ENCODE measurements at places on chromosomes 11 and 22.
A peak's percentile ranks its signal among the peaks of the same experiment; 100 is the strongest.

GRCh38 chr11:130089674-130090073, 20.0 kb downstream of the APLP2 start:
- DNase-seq: no peak

DNA sequence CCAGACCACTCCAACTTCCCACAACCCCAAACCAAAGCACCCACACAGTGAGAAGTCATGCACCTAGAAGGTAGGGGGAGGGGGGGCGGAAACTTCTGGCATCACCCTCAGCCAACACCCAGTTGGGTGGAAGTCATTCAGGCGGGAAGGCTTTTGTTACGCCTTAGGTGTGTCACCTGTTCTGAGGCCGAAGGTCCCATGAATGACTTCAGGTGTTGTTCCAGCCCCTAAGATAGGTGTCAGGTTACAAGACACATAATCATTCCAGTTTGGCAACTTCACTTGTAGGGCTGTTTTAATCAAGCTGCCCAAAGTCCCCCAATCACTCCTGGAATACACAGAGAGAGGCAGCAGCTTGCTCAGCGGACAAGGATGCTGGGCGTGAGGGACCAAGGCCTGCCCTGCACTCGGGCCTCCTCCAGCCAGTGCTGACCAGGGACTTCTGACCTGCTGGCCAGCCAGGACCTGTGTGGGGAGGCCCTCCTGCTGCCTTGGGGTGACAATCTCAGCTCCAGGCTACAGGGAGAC, at the start of gene TMPRSS4:
Gene TMPRSS4 (plus strand): TSS at position 325 of the 528 bp plus-strand sequence. CDS start 225 bp downstream, outside the sequence.
- DNase-seq: no peak

DNA sequence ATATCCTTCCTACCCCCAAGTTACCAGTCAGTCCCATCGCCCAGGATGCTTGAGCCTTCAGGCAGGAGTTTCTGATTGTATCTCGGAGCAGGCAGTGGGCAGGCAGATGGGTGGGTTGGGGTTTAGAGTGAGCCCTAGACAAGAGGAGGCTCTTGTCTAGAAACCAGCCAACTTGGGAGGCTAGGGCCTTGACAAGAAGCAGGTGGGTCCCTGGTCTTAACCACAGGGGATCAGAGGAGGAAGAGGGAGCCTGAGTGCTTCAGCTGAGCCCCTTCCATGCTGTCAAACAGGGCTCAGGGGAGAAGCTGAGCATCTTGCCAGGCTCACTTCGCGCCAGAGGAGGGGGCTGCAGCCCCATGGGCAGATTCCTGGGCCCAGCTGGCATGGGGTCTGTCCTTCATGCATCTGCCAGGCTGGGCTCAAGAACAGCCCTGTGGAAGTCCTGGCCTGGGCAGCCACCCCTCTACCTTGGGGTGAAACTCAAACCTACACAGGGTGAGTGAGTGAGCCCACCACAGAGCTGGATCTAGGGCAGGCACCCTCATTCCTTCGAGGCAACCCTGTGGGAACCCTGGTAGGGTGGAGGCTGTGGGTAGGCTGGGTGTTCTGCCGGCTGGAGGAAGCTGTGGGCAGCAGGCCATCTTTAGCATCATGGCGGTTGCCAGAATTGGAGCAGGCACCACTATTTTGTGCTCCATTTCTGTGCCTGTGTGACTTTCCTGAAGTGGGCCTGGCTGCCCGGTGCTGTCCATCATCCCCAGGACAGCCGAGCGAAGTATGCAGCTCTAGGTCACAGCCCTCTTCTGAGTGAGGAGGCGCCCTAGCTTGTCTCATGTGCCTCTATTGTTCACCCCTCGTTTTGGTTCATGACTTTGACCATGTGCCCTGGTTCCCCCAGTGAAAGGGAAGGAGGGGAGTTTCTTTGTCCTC, 108.1 kb downstream of the MORC2 start:
- peak; percentile 12 for DNase-seq

DNA sequence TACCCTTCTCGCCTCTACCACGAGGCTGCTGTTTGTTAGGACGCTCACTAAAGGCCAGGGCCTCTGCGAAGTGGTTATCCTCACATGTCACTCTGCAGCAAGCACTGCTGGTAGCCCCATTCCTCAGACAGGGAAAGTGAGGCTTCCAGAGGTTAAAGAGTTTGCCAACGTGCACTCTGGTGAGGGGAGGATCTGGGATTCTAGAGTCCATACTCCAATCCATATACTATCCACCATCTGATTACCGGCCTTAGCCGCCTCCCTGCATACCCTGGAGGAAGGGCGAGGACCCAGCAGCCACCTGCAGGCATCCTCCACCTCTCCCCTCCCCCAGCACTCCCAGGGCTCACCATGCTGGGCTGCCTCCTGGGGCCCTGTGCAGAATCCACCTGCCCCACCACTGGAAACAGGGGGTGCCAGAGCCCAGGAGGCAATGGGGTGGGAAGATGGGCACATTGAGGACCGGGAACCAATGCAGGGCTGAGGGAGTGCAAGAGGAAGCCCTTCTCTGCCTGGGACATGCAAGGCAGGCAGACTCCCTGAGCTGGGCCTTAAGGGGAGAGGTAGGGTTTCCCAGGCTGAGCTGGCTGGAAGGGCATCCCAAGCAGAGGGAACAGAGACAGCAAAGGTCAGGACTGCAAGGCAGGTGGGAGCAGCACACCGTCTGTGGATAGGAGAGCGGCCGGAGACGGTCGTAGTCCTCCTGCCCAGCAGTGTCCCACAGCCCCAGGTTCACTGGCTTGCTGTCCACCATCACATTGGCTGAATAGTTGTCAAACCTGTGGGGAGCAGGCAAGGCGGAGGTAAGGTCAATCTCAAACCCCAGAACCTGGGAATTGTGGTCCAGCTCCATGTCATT, 11.7 kb downstream of the RAC2 start:
- DNase-seq: peak; percentile 33

GRCh38 chr11:33160136-33160535, 1.1 kb downstream of the CSTF3 start:
- DNase-seq: no peak

DNA sequence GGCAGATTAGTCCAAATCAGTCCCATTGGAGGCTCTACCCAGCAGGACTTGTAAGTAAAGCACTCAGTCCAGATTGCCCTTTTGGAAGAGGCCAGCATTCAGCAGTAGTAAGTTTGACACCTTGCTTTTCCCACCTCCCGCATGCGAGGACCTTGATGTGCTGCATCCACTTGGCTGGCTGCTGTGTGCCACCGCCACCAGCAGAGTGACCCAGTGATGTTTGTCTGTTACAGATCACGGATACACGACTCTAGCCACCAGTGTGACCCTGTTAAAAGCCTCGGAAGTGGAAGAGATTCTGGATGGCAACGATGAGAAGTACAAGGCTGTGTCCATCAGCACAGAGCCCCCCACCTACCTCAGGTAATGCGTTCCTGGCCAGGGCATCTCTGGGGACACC, 6.6 kb downstream of the SMARCB1 start:
- DNase-seq: no peak

DNA sequence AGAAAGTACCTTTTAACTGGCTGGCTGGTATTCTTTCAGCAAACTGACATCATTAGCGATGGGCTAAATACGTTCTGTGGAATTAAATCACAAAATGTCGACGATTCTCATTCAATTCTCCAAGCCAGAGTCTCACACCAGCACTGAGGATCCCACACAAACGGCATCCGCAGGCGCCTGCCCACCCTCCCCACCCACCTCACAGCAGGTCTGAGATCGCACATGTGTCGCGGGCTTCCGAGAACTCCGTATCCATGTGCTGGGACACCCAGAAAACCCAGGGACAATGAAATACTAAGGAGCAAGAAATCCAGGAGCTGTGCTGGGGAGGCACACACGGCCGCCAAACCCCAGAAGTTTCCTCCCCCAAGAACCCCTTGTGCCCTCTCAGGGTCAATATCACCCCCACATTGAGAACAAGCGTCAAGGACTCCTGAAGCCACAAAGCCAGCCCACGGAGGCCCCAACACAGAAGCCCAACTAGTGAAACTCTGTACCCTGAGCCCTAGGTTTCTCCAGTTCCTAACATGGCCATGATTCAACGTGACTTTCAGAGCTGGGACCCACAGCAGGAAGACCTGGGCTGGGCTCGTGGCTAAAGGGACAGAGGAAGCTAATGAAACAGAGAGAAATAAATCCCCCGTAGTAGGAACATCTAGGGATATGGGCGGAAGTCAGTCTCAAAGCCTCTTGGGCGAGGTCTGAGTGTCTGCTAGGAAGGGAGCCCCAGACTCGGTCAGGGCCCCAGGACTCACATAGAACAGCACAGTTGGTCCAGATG, 8.0 kb downstream of the TOLLIP start:
- DNase-seq: peak; percentile 14

- DNase-seq: no peak
Measured at GRCh38 chr11:2585566-2586086, 114.2 kb downstream of the KCNQ1OT1 start.

GRCh38 chr11:16924826-16925560, 89.2 kb downstream of the PLEKHA7 start:
- no peak for DNase-seq

- DNase-seq: no peak
Measured at GRCh38 chr22:46984751-46985506, 222.5 kb downstream of the TBC1D22A start.

GRCh38 chr22:30695351-30695851, 727 bp downstream of the OSBP2 start:
- DNase-seq: no peak

DNA sequence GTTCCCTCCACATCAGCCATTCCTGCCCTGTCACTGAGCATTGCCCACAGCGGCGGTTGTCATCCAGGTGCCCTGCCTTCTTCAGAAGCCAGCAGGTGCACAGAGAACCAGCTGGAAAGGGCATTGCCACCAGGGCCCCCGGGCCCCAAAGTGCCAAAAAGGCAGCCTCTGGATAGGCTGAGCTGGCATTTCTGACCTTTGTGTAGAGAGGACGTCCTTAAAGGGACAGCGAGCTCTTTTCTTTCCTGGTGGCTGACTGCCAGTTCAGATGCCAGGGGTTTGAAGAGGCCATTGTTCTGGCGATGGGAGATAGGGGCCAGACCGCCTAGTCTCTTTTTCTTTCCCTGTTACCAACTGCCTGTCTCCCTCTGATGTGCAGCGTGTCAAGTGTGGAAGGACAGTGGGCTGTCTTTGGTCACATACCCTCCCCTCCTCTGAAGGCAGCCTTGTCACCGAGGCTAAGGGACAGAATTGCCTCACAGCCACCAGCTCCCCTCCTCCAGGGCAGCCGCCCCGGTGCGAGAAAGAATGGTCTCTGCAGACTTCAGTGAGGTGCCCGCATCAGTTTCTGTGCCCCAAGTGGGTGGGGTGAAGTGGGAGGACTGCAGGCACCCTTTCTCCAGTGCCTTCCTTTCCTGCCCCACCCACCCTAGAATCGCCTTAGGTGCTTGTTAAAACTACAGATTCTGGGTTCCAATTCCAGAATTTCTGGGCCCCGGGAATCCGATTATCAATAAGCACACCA, 109.6 kb downstream of the SCN3B start:
- DNase-seq: no peak

GRCh38 chr11:18229501-18229900, 7.1 kb downstream of the SAA4 start:
- no peak for DNase-seq

DNA sequence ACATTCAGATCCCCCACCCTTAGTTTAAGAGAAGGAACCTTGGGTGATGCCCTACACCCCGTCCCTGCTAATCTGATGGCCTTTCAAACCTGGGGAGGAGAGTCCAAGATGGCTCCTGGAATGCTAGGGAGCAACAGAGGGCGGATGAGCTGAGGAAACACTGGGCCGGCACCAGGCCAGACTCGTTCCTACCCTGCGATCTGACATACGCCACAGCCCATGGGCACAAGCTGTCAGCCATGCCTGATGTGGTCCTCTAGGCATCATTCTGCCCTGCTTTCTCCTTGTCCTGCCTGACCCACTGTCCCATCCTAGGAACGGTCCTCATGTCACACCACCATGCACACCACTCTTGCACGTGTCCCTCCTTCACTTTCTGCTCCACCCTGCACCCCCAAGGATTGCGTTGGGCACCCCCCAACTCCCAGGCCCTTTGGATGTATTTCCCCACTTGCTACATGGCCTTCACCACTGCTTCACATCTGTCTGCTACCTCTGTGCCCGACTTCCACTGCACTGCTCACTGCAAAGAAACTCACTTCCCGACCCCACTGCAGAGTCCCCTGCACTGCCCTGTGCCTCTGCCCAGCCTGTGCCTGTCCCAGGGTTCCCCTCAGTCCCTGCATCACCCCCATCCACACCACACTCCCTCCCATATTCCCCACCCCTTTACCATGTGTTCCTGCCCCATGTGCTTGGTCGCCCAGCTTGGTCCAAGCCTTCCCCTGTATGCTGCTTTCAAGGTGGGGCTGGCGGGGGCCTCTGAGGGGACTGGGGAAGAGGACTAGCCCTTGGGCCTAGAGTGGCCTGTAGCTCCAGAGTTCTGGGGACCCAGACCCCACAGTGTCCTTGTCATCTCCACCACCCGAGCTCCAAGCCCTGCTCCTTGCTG, 29.2 kb downstream of the USP35 start:
- no peak for DNase-seq

- DNase-seq: no peak
Measured at GRCh38 chr11:75338516-75339208, 12.8 kb downstream of the ARRB1 start.

DNA sequence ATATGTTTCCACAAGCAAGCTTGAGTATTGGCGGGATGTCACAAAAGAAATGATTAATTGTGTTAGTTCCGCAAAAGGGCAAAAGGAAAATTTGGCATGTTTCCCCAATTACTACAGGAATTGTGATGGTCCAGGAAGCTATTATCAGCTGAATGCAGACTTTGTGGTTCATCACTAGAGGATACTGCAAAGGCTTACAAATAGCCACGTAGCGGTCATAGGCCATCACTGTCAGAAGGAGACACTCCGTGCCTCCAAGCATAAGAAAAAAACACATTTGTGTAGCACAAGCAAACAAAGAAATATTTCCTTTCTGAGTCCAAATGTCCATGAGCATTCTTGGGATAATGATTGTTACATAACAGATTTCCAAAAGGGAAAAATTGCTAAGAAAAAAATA, 1.8 kb downstream of the OR10AG1 start:
- no peak for DNase-seq

GRCh38 chr11:3155216-3155615, 9.9 kb downstream of the OSBPL5 start:
- no peak for DNase-seq

DNA sequence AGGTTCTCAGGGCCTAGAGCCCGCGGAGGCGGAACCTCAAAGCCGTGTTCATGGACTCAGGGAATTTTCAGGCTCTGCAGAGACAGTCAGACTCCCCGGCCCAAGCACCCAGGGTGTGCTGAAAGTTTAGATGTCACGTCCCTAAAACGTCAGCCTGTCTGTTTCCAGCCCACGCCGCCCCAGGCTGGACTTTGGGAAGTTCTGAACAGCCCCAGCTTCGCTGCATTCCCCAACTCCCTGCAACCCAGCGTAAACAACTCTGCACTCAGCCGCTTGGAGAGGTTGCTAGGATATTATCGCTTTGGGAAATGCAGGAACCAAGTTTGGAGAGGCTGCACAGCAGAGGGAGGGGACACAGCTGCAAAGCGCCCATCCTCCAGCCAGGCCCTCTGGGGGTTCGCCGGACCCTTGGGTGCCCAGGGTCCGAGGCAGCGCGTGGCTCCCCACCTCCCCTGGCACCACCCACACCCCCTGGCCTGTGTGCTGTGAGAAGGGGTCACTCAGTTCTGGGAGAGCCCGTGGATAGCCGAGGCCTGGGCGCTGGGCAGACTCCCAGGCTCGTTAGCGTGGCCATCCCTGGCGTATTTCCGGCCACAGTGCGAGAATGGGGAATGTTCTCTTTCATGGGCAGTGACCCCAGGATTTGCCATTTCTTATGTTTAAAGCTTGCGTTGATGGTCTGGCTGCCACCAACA, 120.5 kb upstream of the FGF3 start:
- DNase-seq: no peak

GRCh38 chr11:63227521-63228107, 15.8 kb downstream of the SLC22A25 start:
- no peak for DNase-seq

- no peak for DNase-seq
Measured at GRCh38 chr11:14636119-14636518, 7.5 kb upstream of the PDE3B start.

Measured in activated T-cell treated with anti-CD3 and anti-CD28 coated beads, Interleukin-2, amount 50 U/mL, for 1 hour (primary cell).